Calu3 (cell line): ENCODE measurements at places on chromosomes 4 and X. TPM values are rescaled to one million over a fixed set of nuclear protein-coding genes. Genes with fewer than 3 reads are reported as not detected.

GRCh38 chrX:13022926-13023325 is 21.5 kb downstream of the FAM9C start:
- H3K4me3 ChIP-seq = no peak overlapping the region
- no peaks in the 10 kb centered on the region for H3K36me3 ChIP-seq
- no peak overlapping the region for H3K27ac ChIP-seq
- no peak for DNase-seq

DNA sequence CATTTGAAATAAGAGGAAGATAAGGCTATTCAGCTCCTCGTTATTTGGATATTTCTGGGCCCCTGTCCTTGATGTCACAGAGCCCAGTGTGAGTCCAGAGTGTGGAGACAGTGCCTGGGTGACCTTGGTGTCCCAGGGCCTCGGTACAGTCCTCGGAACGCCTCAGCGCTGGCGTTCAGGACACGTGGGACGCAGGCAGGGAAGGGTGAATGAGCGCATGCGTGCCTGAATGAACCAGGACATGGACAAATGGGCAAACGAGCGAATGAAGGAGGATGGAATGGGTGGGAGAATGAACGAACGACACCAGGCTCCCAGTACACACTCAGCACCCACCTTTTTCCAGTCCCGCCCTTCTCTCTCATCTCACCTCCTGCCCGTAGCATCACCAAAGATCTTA is 44.2 kb downstream of the EVC start:
- no peaks in the 10 kb centered on the region for H3K4me1 ChIP-seq
- no peak for DNase-seq
- no peak overlapping the region for H3K4me3 ChIP-seq

DNA sequence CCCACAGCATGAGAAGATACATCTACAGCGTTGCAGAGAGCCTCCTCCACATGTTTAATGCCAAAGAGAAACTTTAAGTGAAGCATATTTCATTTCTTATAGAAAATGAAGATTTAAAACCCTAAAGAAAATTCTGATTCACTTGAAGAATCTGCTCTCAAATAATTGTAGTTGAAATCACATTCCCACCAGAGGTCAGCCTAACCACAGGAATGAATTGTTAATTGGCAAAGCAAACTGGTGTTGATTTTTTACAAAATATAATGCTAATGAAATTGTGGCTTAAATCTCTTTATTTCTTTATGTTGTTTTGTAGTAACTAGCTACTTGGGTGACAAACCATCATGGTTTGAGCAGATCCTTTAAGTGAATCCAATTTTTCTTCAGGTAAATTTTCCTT is 31.1 kb upstream of the WDR17 start:
- H3K27ac ChIP-seq = no peak overlapping the region
- no peaks in the 10 kb centered on the region for H3K27me3 ChIP-seq
- H3K4me1 ChIP-seq = no peaks in the 10 kb centered on the region
- H3K36me3 ChIP-seq = no peaks in the 10 kb centered on the region

DNA sequence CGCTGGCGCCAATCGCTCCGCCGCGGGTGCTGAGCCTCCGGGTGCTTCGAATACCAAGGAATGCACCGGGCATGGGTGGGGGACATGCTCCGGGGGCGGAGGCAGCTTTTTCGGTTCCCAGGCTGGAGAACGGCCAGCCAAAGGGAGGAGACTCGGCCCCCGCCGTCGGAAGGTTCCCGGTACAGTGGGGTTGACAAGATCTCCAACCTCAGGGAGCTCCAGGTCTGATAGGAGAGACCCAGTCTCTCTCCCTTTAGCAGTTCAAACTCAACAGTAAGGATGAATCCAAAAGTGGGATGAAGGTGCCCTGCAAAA is 29.1 kb upstream of the BCORL1 start:
- H3K4me3 ChIP-seq = no peak overlapping the region
- H3K4me1 ChIP-seq = peaks cover 9% of the 10 kb centered on the region
- peaks cover 18% of the 10 kb centered on the region for H3K36me3 ChIP-seq

The RLIM gene
- 58.9 and 61.7 TPM in 2 replicates for total RNA-seq

The PLAC1 gene
- total RNA-seq = not detected in 2 replicates

The MAOA gene
- total RNA-seq = 1.8 and 3.3 TPM in 2 replicates

The BRS3 gene
- total RNA-seq = not detected in 2 replicates
